Breast epithelium (tissue), 4 donors: ENCODE measurements at places on chromosomes 6 and 20. TPM values are rescaled to one million over a fixed set of nuclear protein-coding genes. Genes with fewer than 3 reads are reported as not detected.

GRCh38 chr6:87115402-87116135, 20.7 kb upstream of the CGA start:
- H3K4me3 ChIP-seq = no peak overlapping the region
- no peak overlapping the region for H3K27ac ChIP-seq
- H3K27me3 ChIP-seq = no peaks in the 10 kb centered on the region
- no peaks in the 10 kb centered on the region for H3K4me1 ChIP-seq
- H3K36me3 ChIP-seq = no peaks in the 10 kb centered on the region
- no peak for DNase-seq

Gene PSORS1C1
- 0.48 TPM for total RNA-seq

DNA sequence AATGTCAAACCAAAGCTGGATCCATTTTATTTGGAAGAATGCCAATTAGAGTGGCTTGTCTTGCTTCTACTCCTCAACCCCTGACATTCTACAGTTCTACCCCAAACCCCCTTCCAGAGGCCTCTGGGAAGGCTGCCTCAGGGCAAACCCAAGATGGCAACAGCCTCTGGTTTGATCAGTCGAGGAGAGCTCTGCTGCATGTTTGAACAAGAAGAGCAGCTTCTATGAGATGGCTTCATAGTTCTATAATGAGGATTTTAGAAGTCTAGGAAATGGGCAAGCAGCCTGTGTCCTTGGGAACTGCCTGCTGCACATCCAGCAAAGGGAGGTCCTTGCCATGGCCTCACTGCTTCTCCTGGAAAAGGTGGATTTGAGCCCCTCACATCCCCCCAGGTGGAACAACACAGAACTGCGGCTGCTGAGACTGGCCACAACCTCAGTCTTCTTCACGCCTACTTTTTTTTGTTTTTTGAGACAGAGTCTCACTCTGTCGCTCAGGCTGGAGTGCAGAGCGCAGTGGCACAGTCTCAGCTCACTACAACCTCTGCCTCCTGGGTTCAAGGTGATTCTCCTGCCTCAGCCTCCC, 37.9 kb downstream of the ZC3H12D start:
- H3K4me3 ChIP-seq = no peak overlapping the region
- no peaks in the 10 kb centered on the region for H3K36me3 ChIP-seq
- DNase-seq = no peak
- H3K27me3 ChIP-seq = no peaks in the 10 kb centered on the region
- H3K4me1 ChIP-seq = no peaks in the 10 kb centered on the region

DNA sequence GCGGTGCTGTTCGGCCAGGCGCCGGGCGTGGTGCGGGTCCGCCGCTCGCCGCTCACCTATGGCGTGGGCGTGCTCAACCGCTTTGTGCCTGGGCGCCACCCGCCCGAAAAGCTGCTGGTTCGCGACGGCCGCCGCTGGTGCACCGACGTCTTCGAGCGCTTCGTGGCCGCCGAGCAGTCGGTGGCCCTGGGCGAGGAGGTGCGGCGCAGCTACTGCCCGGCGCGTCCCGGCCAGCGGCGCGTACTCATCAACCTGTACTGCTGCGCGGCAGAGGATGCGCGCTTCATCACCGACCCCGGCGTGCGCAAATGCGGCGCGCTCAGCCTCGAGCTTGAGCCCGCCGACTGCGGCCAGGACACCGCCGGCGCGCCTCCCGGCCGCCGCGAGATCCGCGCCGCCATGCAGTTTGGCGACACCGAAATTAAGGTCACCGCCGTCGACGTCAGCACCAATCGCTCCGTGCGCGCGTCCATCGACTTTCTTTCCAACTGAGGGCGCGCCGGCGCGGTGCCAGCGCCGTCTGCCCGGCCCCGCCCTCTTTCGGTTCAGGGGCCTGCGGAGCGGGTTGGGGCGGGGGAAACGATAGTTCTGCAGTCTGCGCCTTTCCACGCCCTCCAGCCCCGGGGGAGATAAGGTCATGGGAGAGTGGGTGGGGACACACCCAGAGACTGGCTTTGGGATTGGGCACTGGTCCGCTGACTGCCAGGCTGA, 15.7 kb downstream of the ADISSP start:
- DNase-seq = no peak
- no peak overlapping the region for H3K27ac ChIP-seq
- H3K36me3 ChIP-seq = no peaks in the 10 kb centered on the region

DNA sequence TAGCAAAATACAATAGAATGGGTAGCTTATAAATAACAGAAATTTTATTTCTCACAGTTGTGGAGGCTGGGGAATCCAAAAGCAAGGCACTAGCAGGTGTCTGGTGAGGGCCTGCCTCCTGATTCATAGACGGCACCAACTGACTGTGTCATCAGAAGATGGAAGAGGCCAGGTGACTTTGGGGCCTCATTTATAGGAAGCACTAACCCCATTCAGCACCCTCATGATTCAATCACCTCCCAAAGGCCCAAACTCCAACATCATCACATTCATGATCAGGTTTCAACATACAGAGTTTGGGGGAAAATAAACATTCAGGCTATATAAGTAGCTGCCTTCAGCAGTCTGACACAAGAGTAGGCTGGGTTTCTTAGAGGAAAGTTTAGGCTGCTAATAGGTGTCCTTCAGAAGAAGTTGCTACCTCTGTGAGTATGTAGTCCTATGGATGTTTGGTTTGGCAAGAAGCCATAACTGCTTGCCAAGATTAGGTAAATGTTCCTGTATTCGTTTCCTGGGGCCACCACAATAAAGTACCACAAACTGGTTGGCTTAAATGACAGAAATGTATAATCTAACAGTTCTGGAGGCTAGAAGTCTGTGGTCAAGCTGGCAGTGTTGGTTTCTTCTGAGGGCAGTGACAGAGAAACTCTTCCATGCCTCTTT, 48.8 kb downstream of the NT5E start:
- no peaks in the 10 kb centered on the region for H3K4me1 ChIP-seq
- no peak for DNase-seq
- no peak overlapping the region for H3K27ac ChIP-seq
- H3K27me3 ChIP-seq = no peaks in the 10 kb centered on the region
- no peak overlapping the region for H3K4me3 ChIP-seq

DNA sequence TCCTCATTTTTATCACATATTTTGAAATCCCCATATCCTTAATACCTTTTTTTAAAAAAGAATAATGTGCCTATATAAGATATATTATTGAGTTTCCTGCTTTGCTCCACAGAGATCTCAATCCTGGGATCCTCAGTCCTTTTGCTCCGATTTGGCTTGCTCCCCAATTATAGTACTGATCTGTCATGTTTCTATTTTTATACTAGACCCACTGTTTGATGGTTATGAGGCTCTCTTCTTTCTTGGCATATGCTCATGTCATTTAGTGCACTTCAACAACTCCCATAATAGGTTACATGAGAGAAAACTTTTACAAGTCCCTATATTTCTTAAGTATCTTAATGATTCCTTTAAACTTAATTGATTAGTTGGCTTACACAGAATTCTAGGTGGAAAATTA, 958.5 kb upstream of the EPHA7 start:
- no peaks in the 10 kb centered on the region for H3K4me1 ChIP-seq
- no peak for DNase-seq
- no peak overlapping the region for H3K27ac ChIP-seq
- peaks cover 3% of the 10 kb centered on the region for H3K36me3 ChIP-seq
- no peaks in the 10 kb centered on the region for H3K27me3 ChIP-seq
- H3K4me3 ChIP-seq = no peak overlapping the region

Gene ENPP1
- total RNA-seq = 51.5 TPM

GRCh38 chr6:154806804-154807203, 73.6 kb downstream of the SCAF8 start:
- H3K4me3 ChIP-seq = no peak overlapping the region
- no peaks in the 10 kb centered on the region for H3K4me1 ChIP-seq
- H3K36me3 ChIP-seq = no peaks in the 10 kb centered on the region
- DNase-seq = no peak
- no peaks in the 10 kb centered on the region for H3K27me3 ChIP-seq
- H3K27ac ChIP-seq = no peak overlapping the region

- no peak overlapping the region for H3K4me3 ChIP-seq
- H3K27me3 ChIP-seq = no peaks in the 10 kb centered on the region
- no peak for DNase-seq
- peak overlapping the region; percentile 61 for H3K27ac ChIP-seq
- no peaks in the 10 kb centered on the region for H3K36me3 ChIP-seq
These were observed 25.4 kb downstream of the ZMYND8 start for GRCh38 chr20:47330933-47331708.

Gene E2F1
- total RNA-seq = 0.88 TPM

DNA sequence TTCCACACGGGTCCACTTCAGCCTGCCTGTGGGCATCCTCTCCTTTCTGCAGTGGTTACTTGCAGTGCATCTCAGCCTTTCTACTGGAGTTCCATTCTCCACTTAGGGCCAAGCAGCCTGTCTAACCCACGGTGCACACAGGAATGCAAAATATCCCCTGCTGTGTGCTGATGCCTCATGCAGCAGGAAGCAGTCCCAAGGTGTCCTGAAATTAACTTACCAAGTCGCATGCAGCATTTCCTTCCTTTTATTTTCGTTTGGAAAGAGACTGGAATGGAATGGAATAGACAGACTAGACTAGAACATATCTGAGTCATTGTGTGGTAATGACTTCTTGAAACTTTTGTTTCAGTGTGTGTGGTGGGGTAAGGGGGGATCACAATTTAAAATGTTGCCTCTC, 25.9 kb upstream of the FOXQ1 start:
- H3K27me3 ChIP-seq = no peaks in the 10 kb centered on the region
- H3K4me1 ChIP-seq = no peaks in the 10 kb centered on the region
- no peak overlapping the region for H3K27ac ChIP-seq
- no peak overlapping the region for H3K4me3 ChIP-seq
- H3K36me3 ChIP-seq = no peaks in the 10 kb centered on the region

DNA sequence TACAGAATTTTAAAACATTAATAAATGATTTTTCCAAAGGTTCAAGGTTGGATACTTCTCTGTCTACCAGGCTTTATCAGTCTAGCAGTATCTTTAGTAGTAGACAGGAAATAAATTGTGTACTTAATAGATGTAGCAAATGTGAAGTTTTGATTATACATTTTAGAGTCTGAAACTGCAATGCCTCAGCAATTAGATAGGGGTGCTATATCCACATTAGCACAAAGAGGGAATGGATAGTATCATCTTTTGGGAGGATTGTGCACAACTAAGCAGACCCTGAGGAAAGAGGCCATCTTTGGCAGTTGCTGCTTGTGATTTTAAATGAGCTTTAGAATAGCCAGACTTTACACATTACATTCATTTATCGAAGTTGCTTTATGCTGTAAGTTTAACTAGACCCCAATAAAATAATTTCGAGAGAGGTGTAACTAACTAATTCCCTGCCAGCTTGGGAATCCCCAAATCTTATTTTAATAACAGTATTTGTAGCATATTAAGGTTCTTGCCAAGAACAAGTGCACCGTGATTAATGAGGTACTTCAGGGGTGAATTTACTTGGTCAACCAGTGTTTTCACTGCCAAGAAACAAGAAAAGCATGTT, 2.8 kb downstream of the KCNQ5 start:
- no peak for DNase-seq
- no peak overlapping the region for H3K4me3 ChIP-seq
- peaks cover 6% of the 10 kb centered on the region for H3K4me1 ChIP-seq
- H3K27me3 ChIP-seq = peaks cover 31% of the 10 kb centered on the region

GRCh38 chr6:16799279-16800193, 38.3 kb upstream of the ATXN1 start:
- no peaks in the 10 kb centered on the region for H3K27me3 ChIP-seq
- no peaks in the 10 kb centered on the region for H3K4me1 ChIP-seq
- H3K27ac ChIP-seq = no peak overlapping the region
- no peaks in the 10 kb centered on the region for H3K36me3 ChIP-seq
- DNase-seq = no peak

DNA sequence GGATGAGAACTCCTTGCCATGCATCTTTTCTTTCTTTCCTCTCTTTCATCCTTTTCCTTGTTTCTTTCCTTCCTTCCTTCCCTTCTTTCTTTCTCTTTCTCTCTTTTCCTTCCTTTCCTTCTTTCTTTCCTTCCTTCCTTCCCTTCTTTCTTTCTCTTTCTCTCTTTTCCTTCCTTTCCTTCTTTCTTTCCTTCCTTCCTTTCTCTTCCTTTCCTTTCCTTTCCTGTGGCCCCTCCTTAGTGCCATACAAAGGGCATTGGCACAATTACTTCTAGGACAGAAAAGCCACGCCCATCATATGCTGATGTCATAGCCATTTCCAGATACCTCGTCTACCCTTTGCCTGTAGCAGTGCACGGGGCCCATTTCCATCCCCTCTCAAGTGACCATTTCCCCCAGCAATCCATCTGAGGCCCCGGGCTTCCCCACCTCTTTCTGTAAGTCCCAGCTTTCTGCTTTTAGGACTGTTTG, 2.2 kb upstream of the CENPB start:
- H3K27ac ChIP-seq = no peak overlapping the region
- H3K36me3 ChIP-seq = no peaks in the 10 kb centered on the region
- peaks cover 25% of the 10 kb centered on the region for H3K4me1 ChIP-seq
- H3K27me3 ChIP-seq = no peaks in the 10 kb centered on the region

DNA sequence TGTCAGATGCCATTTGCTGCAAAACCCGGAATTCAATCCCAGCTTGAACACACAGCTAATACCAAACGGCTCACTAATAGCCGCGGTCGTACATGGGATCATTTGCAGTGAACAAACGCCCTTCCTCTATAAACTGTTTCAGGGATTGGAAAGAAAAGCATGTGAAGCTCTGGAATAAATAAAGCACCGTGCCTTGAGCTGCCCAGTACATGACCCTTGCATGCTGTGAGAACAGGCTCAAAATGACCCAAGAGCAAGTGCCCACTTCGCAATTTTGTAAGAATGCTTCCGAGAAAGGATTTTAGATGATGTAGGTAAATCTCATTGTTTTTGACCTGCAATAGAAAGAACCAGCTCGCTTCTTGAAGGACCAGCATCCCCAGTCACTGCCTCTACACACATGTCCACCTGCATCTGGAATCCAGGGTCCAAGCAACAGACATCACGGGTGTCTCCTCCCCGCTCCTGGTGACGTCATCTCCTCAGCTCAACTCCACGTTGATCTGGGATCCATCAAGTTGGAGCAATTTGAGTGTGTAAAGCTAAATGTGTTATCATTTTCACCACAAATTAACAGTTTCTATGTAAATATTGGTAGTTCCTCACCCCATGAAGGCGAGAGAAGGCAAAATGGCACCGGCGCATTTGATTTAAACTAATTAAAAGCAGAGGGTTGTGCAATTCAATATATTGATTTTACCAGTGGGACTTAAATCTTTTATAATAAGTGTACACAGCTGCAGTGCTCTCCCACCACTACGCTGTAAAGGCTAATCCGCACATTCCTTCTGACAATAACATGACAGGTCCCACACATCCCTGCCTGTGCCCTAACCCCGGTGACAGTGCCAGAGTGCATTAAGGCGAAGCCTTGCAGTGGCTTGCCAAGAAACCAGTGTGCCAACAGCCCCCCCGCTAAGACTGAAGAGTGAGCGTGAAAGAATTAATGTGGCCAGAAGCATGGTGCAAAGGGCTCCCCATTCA, 6.2 kb downstream of the BMP7 start:
- no peaks in the 10 kb centered on the region for H3K4me1 ChIP-seq
- no peak for DNase-seq
- H3K27me3 ChIP-seq = peaks cover 29% of the 10 kb centered on the region
- H3K27ac ChIP-seq = no peak overlapping the region
- H3K36me3 ChIP-seq = no peaks in the 10 kb centered on the region
- H3K4me3 ChIP-seq = no peak overlapping the region

DNA sequence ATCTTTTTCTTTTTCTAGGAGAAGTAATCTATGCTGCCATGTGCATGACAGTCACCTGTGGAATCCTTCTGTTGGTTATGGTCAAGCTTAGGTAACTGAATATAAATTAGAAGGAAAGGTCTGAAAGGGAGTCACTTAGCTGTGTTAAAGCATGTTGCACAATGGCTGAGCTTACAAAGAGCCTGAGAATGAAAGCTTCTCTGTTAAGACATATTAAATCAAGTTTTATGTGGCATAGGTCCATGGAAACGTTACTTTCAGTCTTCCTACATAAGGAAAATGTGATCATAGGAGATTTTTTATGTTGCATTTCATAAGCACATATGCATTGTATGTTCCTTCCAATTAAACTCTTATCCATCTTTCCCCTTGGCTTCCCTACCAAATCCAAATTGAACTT, 72.1 kb downstream of the GFRAL start:
- no peak overlapping the region for H3K27ac ChIP-seq
- no peak for DNase-seq
- H3K4me1 ChIP-seq = no peaks in the 10 kb centered on the region
- H3K4me3 ChIP-seq = no peak overlapping the region
- no peaks in the 10 kb centered on the region for H3K27me3 ChIP-seq
